ENCODE measurements at places on chromosomes 2 and 18.

GRCh38 chr2:11004199-11004598, 92.5 kb downstream of the KCNF1 start:
- no peak for DNase-seq

- DNase-seq: no peak
Observed at GRCh38 chr2:241894056-241894641, 24.6 kb downstream of the RTP5 start.

DNA sequence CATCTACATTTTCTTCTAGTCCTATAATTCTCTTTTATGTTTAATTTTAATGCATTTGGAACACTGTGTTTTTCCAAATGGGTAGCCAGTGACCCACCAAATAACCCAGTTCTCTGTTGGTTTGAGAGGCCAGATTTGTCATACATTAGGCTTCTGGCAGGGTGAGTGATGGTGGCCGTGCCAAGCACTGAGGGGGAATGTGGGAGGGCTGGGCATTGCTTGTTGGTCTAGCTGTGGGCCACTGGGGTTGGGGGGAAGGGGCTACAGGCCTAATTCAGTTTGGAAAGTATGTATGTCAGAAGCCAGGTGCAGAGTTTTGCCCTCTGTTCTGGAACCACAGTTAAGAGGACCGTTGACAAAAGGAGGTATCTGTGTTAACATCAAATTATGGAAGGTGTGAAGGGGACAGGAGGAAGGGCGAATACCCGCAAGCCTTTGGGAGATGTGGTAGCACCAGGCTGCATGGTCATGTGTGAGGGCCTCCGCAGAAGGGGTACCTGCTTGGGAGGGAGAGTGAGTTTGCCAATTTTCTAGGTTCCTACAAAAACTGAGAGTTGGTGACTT, 38.1 kb upstream of the SCLY start:
- DNase-seq: no peak

DNA sequence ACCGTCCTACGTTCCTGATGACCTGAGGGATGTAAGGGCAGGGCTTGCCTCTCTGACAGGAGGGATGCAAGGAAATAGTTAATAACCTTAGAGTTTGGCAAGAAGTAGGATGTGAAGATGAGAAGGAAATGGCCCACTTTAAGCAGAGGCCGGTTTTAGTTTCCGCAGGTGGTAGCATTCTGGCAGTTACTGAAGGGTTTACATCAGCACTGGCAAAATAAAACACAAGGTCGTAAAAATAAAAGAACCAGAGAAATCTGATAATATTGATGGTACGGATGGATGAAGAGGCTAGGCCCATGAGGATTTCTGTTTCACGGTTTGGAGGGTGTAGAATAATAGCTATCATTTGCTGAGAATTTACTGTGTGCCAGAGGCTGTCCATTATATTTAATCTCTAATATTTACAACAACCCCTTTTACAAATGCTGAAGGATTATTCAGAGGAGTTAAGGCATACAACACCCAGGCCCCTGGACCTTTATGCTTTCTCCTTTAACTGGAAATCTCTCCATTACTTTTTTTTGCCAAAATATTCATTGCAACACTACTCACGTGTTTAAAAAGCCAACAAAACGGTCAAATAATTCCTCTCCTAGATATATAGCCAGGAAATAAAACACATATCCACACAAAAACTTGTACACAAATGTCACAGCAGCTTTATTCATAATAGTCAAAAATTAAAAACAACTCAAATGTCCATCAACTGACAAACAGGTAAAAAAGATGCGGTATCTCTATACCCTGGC, 28.5 kb downstream of the DAPL1 start:
- no peak for DNase-seq

GRCh38 chr2:170054997-170055396, 123.0 kb upstream of the MYO3B start:
- no peak for DNase-seq

GRCh38 chr18:66159451-66159850, 408.6 kb downstream of the CDH7 start:
- no peak for DNase-seq

DNA sequence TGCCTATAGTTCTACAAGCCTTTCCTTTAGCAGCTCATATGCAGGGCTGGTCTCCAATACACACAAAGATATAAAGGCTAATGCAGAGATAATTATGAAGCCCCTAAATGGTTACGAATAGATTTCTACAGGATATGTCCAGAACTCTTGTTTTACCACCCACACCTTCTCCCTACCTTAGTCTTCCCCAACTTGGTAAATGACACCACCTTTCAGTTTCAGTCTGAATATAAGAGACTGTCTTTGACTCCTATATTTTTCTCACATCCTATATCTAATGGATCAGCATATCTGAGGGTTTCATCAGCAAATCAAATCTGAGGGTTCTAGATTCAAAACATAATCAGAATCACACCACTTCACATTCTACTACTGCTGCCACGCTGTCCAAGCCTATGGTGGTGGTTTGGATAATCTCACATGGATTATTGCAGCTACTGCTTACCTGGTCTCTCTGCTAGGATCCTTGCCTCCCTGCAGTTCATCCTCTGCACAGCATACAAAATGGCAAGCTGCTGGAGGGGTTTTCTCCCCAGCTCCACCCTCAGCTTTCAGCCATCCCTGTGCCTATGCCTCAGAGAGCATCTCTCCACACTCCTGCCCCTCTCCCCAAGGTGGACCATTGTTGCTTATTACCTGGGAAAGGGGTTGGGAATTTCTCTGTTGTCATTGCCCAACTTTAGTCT, 178.0 kb upstream of the SPOPL start:
- DNase-seq: no peak

- DNase-seq: no peak
Observed at GRCh38 chr2:61969376-61969775, 63.9 kb downstream of the COMMD1 start.

- DNase-seq: no peak
Observed at GRCh38 chr2:170044751-170045478, 133.0 kb upstream of the MYO3B start.

DNA sequence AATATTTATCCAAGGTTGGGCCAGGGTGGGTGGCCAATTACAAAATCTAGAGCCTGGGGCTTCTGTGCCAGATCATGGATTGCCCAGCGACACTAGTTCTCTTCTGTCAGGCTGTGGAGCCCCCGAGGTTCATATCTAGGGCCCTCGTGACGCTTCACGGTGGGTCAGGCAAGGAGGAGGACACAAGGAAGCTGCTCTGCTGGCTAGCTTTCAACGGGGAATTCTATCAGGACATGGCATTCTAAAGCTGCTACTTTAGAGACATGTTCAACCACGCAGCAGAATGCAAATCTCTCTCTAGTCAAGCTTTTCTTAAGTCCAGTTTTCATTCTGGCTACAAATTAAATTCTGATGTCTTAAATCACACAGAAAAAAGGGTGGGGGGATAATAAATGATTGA, 180.2 kb downstream of the THADA start:
- DNase-seq: no peak

DNA sequence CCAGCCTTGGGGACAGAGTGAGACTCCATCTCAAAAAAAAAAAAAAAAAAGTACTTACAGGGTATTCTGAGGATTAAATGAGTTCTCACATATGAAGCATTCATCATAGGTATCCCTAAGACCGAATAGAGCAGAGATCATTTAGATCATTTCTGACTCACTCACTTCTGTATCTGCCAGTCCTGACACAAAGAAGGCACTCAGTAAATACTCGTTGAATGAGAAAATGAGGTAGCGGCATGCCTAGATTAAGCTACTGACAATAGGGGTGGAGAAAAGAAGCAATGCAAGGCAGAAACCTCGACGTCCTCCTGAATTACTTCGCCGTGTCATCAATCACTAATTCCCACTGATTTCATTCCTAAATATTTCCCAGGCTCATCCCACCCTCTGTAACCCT, 103.8 kb downstream of the GREB1L start:
- no peak for DNase-seq

- DNase-seq: no peak
Observed at GRCh38 chr2:46747297-46747818, 168.2 kb downstream of the MCFD2 start.

DNA sequence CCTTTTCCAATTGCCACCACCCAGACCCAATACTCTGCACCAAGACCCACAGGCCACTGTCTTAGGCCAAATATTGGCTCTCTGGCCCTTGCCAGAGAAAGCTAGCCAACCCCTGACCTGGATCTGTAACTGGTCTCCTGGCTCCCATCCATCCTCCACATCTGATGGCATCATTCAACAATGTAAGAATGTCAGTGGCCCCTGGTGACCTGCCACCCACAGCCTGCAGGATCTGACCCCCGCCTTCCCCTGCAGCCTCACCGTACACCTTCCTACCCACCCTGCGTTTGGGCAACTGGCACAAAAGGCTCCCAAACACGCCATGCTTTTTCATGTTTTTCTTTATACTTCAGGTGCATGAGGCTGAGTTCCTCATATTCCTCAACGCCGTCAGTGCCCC, 60.0 kb upstream of the ASAP2 start:
- DNase-seq: no peak

GRCh38 chr2:600542-601386, 76.4 kb downstream of the TMEM18 start:
- DNase-seq: no peak

- DNase-seq: no peak
Observed at GRCh38 chr2:1594373-1595171, 149.7 kb downstream of the PXDN start.

DNA sequence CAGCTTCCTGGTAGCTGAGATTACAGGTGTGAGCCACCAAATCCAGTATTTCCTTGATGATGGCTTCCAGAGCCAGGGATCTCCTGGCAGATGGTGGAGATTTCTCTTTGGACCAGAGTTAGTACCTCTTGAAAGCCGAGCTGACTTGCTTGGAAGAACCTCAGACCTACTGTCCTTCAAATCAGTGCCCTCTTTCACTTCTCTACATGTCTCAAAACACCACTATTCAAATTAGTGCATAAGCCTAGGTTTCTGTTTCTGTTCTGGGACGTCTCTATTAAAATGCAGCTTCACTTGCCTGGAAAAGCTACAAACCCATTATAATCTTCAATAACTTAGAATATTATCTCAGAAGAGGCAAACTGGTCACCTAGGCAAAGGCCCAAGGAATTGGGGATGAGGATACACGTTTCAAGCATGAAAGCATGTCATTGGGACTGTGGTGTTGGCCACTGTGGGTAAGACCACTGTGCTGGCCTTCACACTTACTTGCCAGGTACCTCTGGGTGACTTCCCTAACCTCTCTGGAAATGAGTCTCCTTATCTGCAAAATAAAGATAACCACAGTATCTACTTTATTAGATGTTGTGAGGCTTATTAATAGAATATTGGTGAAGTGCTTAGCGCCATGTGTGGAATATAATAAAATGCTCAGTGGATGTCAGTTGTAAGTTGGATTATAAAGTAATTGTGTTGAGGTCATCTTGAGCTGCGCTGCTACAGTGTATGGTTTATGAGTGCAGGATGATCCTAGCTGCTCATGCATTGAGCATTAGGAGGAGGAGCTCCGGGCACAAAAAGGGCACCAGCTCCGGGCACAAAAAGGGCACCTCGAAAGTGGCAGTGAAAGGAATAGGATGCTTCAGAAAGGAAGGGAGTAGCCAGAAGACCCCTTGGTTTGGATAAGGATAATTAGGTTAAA, 84.5 kb downstream of the DOCK10 start:
- no peak for DNase-seq

DNA sequence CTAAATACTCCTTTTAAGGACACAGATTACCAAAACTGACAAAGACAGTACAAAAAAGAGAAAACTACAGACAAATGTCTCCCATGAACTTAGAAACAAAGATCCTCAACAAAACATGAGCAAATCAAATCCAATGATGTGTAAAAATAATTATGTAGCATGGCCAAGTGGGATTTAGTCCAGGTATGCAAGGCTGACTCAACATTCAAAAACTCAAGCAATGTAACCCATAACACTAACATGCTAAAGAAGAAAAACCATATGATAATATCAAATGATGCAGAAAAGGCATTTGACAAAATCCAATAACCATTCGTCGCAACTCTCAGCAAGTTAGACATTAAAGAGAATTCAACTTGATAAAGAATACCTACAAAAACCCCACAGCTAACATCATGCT, 239.0 kb upstream of the KLHL29 start:
- no peak for DNase-seq

GRCh38 chr2:16960579-16960978, 294.9 kb upstream of the CYRIA start:
- no peak for DNase-seq

DNA sequence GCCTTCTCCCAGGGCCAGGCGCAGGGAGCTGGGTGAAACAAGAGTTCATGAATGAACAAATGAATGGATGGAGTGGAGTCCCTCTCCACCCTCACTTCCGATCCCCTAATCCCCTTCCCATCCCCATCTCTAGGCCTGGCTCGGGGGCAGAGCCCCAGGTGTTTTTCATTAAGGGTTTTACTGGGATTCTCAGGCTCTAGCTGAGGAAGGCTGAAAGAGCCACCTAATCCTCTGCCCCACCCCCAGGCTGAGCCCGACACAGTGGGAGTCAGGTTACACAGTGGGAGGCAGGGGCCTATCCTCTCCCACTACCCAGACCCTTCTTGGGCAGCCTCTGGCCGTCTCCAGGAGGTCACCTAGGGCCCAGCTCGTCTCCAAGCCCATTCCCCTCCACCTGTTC, 36.1 kb downstream of the SDC1 start:
- no peak for DNase-seq

DNA sequence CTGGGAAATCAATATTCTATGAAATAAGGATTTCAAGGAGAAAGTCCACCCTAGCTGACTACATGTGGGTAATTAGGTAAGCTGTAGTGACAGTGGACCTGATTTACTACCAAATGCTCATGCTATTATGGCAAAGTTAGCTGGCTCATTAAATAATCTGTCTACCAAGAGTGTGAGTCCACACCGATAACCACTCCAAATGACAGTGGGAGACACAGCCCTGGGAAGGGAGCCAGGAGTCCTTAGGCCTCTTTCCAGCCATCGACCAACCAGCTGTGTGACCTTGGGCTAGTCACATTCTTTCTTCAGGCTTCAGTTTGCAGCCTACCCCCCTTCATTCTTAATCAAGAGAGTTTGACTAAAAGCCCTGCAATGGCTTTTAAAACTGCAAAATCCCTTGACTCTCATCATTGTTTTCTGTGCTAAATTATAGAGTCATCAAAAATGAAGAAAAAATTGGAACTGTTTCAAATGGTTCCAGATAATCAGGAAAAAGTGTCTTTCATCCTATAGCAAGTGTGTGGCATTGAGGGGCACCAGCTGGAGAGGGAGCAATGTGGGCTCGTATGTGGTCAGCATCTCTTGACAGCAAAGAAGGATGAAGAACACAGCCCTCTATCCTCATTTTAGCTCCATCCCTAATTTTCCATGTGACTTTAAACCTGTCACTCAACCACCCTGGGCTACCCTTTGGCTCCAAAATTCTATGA, 45.6 kb upstream of the SLC14A2 start:
- no peak for DNase-seq

GRCh38 chr2:21052044-21052443, 8.2 kb upstream of the APOB start:
- DNase-seq: no peak

GRCh38 chr2:239291475-239292350, 109.1 kb downstream of the HDAC4 start:
- DNase-seq: no peak

DNA sequence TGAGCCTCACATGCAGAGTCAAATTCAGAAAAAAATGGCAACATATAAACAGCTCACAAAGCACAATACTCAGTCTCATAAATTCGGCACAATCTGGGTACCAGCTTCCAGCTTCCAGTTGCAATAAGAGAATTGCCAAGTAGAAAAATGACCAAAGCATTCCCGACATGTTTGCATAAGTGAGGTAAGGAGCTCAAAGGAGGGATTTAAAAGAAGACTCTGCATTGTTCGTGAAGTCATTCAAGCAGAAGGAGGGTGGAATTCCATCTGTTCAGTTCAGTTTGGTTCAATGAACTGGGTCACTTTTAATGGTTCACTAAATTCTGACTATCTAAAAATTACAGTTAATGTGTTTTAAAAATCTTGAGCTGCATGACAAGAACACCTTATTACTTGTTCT, 106.7 kb upstream of the KLHL14 start:
- DNase-seq: no peak

Measured in stimulated activated CD8-positive, alpha-beta memory T cell treated with anti-CD3 and anti-CD28 coated beads, Interleukin-7, amount 100 ng/mL, for 48 hours (primary cell).